ENCODE measurements at places on chromosomes 12 and 14.

DNA sequence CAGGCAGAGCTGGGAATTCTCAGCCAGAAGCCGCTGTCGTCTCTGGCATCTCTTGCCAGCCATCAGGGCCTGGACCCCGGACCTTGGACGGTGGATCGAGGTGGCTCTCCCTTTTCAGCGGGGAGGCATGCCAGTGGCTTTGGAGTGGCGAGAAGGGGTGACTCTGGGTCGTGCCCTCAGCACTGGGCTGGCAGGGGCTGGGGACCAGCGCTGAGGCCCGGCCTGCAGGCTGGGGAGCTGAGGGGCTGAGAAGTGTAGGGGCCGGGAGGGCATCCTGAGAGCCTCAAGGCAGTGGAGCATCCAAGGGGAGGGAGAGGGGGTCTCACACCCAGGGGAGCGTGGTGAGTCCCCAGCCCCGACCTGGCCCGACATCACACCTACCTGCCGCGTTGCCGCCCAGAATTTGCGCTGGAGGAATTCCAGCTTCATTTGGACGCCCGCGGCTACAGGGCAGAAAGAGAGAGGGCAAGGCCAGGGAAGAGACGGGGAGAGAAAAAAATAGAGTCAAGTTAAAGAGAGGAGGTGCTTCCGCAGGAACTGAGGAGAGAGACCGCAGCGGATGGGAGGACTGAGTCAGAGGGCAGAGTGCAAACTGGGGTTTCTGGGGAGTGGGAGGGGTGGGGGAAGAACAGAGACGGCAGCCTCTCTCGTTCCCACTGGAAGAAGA is 9.0 kb upstream of the LRTM2 start:
- no peak for DNase-seq

DNA sequence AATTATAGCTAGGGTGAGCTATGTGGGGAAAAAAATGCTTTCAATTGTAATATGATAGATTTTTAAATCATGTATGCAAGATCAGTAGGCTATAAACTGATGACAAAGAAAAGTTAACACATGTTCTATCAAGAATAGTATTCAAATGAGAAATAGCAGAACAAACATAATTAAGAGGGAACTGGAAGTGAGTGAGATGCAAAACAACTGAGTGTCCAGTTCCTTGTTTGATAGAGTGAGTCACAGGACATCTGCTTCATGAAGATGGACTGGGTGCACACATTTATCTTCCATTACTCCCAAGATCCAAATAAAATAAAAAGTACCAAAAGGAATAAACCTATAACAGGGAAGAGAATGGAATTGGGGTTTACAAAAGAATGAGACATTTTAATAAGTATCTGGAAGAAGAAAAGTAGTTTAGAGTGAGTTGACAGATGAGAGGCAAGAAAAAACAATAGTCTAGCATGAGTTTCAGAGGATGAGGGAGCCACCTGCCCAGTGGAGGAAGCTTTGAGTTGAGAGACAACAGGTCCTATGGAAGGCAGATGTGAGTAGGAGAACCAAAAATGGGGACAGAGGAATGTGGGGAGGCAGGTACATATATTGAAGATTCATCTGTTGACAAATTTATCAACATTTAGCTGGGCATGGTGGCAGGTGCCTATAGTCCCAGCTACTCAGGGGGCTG is 178.1 kb upstream of the ARHGAP5 start:
- no peak for DNase-seq

DNA sequence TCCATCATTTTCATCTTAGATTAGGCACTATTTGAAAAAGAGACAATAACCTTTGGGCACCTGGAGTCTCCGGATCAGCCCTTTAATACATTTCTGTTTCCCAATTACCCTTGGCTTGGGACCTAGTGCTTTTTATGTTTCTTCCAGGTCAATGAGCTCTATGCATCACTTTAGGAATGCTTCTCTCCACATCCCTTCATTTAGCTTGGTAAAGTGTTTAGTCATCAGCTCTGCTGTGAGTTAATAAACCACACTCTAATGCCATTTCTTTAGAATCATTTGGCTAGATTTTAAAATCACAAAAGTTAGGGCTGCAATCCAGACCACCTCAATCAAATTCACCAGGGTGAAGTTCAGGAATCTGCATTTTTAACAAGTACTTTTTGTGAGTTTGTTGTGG is 41.7 kb downstream of the RASSF9 start:
- DNase-seq = peak; percentile 17

- no peak for DNase-seq
Observed at GRCh38 chr14:41476526-41476925, 130.2 kb upstream of the LRFN5 start.

DNA sequence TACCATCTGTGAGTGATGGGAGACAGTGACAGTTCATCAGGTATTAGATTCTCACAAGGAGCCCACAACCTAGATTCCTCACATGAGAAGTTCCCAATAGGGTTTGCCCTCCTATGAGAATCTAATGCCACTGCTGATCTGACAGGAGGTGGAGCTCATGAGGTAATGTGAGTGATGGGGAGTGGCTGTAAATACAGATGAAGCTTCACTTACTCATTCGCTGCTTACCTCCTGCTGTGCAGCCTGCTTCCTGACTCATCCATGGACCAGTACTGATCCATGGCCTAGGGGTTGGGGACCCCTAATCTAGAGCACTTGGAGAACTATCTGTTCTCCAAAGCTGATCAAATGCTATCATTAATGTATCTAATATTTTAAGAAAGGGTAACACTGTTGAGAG is 17.7 kb downstream of the CLEC2D start:
- no peak for DNase-seq

- DNase-seq = no peak
Observed at GRCh38 chr14:100108840-100109593, 43.8 kb downstream of the EVL start.
